Activated CD4-positive, alpha-beta T cell treated with anti-CD3 and anti-CD28 coated beads, Interleukin-2, amount 50 U/mL, for 1 hour (primary cell): ENCODE measurements at places on chromosomes 6 and 20.

GRCh38 chr20:57372581-57373350, 18.4 kb upstream of the RBM38 start:
- DNase-seq = no peak

GRCh38 chr6:167094436-167094819, 28.5 kb upstream of the CCR6 start:
- no peak for DNase-seq

GRCh38 chr6:31940256-31940664, 5.6 kb upstream of the CFB start:
- DNase-seq = no peak

- DNase-seq = no peak
Measured at GRCh38 chr6:81067057-81067456, 685.4 kb downstream of the TENT5A start.

- peak; percentile 7 for DNase-seq
Measured at GRCh38 chr20:36344517-36345132, 38.5 kb downstream of the DLGAP4 start.

DNA sequence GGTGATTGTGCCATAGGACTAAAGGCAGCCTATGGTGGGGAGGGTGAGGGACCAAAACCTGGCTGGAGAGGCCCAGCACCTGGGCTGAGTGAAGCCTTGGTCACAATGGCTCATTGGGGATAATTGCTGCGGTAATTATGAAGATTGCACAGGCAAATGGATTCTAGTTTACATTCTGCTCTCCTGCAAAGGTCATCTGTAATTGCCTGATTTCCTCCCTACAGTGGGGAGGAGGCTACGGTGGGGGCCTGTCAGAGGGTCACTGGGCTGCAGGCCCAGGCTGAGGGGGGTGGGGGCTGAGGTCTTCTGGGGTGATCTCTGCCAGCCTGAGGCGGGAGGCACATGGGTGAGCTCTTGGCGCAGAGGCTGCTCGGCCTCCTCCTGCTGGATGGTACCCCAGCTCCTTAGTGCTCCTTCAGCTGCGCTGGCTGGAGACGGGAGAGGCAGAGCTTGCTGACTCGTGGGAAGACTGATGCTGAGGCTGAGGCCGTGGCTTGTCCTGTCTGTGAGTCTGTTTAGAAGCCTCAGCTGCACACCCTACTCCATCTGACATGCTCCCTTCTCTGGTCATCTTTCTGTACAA, 30.3 kb downstream of the PACSIN1 start:
- DNase-seq = no peak

DNA sequence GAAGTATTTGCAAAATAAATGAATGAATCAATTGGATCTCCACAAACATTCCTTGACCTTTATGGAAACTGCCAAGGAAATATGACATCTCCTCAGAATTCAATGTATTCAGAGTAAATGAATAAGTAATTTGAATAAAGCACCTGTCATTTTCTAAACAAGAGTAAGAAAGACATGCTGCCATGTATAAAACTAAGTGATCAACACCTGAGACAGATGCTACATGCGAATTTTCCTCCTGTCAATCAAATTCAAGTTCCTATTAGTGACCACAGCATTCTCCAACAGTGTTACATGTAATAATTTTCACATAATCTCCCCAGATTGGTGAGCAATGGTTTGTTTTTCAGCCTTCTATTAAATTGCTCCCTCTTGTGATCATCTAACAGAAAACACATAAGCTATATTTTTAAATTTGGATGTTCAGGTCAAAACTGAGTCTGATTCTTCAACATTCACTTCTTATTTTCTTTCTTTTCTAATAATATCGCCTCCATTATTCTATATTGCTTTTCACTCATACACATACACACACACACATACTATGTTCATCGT, 163.2 kb upstream of the RNF217 start:
- DNase-seq = no peak

- no peak for DNase-seq
Measured at GRCh38 chr20:58559368-58559729, 44.1 kb upstream of the APCDD1L start.

DNA sequence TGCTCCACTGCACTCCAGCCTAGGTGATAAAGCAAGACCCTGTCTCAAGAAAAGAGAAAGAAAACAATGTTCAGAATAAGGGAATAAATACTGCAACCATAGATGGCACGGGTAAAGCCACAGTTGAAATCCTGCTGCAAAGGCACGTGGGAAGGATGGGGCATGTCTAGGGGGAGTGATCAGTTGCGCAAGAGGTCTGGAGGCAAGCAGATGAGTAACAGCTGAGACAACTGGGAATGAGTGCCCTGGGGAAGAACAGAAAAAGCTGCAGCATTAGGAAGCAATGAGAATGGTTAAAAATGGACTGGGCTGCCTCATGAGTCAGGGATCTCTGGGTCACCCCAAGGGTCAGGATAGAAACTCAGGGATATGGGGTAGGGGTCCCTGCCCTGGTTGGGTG, 96.3 kb downstream of the GMPR start:
- no peak for DNase-seq

DNA sequence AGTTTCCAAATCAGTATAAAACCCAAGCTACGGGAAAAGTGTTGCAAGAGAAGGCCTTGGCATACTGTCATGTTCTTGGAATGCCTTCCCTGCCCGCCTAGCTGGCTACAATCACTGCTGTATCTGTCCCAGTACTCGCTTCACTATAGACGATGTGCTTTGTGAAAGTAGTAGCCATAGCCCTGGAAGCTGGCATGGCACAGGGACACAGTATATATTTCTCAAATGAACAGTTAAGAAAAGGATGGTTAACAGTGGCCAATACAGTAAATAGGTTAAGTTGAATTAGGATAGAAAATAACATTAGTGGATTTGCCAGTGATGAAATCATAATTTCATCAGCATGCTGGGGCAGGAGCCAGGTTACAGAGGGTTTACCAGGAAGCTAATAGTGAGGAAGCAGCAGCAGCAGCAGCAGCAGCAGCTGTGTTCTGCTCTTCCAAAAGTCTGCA, 499.3 kb downstream of the CDKAL1 start:
- DNase-seq = no peak

DNA sequence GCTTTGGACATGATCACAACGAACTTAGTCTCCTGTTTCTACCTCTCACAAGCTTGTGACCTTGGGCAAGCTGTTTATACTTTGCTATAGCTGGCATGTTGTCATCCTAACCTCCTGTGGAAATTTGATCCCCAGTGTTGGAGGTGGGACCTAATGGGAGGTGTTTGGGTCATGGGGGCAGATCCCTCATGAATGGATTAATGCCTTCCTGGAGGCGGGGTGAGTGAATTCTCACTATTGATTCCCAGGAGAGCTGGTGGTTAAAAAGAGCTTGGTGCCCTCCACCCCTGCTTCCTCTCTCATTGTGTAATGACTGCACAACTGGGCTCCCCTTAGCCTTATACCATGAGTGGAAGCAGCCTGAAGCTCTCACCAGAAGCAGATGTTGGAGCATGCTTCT, 228.9 kb downstream of the HIVEP2 start:
- DNase-seq = no peak

- DNase-seq = no peak
Measured at GRCh38 chr20:41038878-41039404, 10.3 kb downstream of the TOP1 start.

DNA sequence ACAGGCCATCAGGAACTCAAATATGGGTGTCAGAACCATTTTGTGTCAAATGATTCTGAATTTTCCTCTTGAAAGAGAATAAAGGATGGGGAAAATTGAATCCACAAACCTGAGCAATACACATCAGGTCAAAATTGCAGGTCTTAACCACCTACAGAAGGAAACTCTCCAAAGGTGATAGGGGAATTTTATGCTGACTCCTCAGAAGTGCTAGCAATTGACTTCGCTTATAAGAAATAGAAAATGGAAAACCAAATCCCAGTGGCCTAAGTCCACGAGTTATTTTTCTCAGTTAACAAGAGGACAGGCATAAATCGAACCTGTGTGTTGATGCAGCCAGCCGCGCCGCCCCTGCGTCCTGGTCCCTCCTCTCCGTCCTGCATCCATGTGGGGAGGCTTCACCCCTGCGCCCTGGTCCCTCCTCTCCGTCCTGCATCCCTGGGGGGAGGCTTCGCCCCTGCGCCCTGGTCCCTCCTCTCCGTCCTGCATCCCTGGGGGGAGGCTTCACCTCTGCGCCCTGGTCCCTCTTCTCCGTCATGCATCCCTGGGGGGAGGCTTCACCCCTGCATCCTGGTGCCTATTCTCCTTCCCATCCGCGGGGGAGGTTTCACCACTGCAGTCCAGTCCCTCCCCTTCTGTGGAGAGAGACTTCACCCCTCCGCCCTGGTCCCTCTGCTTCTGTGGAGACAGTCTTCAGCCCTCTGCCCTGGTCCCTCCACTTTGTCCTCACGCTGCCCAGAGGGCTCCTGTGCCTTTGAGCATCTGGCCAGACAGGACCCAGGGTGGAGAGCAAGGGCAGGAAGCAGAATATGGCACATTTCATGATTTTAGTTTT, 230.3 kb downstream of the SMOC2 start:
- DNase-seq = no peak

- DNase-seq = no peak
Measured at GRCh38 chr20:56924292-56925081, 295.4 kb downstream of the TFAP2C start.

GRCh38 chr6:155271145-155271544, 7.3 kb downstream of the CLDN20 start:
- no peak for DNase-seq

DNA sequence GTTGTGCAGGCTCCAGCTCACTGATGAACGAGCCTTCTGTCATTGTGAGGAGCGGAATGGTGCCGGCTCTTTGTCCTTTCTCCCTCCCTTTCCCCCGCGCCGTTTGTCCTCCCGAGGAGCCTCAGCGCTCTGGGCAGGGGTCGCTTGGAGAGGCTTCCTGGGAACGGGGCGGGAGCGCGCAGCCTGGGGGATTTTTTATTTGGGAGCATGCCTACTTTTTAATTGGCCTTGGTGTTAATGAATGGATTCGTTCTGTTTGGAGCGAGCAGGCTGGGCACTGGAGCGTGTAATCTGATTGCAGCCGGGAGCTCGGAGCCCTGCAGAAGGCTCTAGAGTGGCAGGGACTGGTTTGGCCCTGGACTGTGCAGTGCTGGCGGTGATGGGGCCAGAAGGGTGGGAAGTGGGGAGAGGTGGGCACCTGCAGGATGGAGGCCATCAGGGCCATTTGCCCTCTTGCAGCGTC, 118.8 kb downstream of the CDH4 start:
- no peak for DNase-seq

DNA sequence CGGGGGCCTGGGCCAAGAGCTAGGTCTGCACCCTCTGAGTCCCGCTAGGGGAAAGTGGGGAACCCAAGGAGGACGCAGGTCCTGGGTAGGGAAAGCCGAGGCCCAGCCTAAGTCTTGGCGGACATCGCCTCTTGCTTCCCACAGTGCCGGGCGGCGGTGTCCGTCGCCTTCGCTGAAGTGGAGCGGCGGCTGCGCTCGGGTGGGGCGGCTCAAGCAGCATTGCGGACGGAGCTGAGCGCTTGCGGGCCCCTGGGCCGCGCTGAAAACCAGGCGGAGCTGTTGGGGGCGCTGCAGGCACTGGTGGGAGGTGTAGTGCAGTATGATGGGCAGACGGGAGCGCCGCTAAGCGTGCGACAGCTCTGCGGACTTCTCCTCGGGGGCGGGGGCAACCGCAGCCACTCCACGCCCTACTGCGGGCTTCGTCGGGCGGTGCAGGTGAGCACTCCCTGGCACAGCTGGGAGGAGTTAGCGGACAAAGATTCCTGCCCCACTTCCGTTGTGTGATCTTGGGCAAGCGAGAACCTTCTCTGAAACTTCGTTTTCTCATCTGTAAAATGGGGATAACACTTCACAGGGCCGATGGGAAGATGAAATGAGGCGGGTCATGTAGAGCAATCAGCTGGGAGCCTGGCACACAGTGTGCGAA, 4.2 kb downstream of the PRSS16 start:
- peak; percentile 50 for DNase-seq

DNA sequence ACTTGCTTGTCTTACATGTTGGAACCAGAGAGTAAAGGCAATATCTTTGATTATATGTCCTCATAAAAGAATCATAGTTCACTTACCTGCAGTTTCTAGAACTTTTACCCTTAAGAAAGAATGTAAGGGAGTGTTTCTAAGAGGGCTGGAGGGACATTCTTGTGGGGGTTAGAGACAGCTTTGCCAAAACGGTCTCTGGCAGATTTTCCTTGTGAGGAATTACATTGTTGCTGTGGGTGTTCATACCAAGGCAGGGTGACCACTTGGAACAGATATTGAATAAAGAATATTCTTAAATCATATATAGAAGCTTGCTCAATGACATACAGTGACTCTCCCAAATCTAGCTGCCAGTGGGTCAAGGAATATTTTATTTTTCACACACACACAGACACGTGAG, 517.6 kb upstream of the SOX4 start:
- no peak for DNase-seq

- no peak for DNase-seq
Measured at GRCh38 chr6:66508433-66508832, 801.4 kb upstream of the EYS start.

- DNase-seq = no peak
Measured at GRCh38 chr20:31565699-31566318, 39.3 kb upstream of the ID1 start.

DNA sequence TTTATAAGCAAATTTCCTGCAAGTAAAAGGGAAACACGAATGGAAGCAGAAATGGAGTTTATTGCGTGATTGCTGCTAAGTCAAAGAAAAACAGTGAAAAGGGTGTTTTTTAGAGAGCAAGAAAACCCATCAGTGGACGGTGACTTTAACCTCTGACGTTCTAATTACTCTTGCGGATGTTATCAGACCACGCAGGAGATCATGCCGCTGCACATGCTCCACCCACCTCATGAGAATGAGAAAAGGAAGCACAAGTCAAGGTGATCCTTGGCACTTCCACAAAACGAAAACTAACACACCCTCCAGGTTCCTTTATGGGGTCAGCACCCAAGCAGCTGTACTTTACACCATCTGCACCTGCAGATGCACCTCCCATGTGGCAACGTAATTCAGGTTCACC, 45.0 kb downstream of the LYRM4 start:
- no peak for DNase-seq

DNA sequence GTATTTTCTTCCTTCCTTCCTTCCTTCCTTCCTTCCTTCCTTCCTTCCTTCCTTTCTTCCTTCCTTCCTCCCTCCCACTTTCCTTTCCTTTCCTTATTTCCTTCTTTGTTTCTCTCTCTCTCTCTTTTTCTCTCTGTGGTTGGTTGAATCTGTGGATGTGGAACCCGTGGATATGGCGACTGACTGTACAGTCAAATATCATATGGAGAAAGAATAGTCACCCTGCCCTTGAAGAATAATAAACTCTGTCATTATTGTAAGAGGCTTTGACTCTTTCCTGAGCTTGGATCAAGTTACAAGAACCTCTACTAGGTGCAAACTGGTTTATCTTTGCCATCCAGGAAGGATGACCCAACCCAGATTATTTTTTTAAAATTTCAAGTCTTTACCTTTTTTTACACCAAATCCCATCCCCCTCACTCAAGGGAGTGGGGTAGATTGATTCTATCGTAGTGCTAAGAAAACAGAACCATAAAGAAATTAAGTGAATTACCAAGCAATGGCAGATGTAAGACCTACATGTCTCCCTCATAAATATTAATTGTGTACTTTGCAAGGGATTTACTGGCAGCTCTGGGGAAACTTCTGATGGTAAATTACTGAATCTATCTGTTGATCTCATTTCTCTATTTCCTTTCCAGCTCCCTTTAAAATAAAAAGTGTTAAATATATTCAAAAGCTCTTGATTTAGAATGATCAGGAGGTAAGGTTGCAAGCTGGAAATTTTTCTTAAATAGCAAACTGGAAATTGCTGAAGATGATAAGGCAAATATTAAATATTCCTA, 667.5 kb downstream of the UTRN start:
- DNase-seq = no peak

GRCh38 chr20:61718361-61719005, 347.2 kb downstream of the TAF4 start:
- no peak for DNase-seq
